CD4-positive, alpha-beta T cell treated with Interferon alpha-2 for 1 hour (primary cell): ENCODE measurements at places on chromosomes 12 and 14.

DNA sequence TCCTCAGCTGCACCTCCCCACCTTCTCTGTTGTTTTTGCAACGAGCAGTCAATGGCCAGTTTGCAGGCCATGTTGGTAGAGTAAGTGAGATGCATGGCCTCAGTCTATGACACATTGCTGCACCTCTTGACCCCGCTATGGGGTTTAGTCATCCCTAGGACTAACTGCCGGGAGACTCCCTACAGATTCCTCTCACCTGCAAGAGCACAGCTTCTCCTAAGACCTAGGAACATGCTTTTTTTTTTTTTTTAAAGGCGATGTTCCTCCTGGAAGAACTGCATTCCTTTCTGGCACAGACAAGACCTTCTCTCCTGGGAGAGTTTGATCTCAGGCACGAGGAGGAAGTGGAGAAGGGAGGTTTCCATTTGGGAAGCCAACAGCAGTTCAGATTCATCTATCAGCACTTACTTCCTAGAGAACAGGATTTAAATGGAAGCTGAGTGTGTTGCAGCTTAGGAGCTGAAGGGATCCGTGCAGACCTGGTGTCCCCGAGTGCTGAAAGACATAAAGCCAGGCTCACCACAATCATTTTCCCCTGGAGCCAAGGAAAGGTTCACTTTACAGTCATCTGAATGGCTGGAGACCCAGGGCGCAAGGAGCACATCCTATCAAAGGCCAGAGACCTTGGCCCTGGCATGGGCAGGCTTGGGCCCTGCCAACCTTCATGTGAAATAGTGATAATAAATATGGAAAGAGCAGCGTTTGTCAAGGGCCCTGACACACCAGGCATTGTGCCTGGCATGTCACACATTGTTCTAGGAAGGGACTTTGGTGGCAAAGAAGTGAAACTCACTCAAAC, 104.1 kb downstream of the LGMN start:
- no peak for DNase-seq

DNA sequence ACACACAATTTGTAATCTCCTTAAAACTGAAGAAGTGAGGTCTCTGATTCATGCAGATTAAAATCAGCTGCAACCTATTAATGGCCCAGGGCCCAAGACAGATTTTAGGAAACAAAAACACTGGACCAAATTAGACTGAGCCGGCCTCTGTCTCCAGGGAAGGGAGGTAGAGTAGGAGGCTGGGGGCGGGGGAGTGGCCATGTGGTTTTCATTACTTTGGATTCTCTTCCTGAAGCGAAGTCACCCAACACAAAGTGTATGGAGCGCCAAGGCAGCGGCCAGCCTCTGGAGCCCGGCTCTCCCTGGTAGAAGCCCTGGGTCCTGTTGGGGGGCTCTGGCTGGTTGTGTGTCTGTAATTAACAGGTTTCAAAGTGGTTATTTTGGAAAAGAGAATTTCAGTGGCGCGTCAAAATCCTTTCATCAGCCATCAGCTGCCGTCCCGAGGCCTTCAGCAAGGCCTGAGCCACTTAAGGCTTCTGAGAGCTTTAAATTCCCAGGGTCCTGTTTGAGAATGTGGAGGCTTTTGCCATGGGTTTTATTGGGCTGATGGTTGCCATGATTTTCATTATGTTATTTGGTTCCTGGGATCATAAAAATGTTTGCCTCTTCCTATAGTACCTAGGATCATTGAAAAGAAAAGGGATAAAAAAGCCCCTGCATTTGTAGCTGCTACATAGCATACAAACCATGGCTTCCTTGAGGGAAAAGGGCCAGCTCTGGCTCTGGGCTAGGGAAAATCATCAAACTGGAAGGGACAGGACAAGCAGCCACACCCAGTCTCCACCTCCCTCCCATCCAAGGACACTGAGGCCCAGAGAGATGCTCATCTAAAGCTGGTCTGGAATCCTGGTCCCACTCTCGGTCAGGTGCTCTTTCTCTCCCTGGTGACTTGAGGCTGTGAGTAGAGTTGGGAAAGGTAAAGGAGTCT, 282.4 kb downstream of the ZFP36L1 start:
- DNase-seq, result no peak

DNA sequence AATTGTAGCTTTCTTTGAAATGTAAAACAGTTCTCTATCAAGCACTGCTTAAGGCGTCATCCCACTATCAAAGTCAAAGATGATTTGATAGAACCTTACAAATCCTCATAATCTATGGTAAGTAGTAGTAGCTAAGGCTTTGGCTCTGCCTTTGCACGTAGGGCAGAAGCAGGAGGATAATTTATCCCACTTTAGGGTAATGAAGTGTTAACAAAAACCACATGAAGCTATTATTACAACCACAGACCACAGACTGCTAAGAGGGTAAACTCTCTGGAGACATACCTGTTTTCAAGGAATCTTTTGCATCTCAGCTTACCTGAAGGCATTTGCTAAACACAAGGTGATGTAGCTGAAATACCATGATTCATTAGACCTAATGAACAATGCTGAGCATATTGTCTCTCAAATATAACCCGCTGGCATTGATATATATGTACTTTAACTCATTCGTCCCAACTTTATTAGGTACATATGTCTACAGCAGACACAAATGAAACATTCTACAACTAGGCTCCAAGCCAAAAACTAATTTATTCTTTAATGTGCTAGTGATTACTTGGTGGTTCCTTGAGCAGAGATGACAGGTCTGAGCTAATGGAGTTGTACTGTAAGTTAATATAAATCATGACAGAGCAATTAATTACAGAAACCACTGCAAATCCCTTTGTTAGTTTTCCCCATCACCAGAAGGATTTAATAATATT, 368.8 kb downstream of the ETNK1 start:
- DNase-seq, result no peak

GRCh38 chr14:63078569-63078968, 33.3 kb upstream of the KCNH5 start:
- no peak for DNase-seq

DNA sequence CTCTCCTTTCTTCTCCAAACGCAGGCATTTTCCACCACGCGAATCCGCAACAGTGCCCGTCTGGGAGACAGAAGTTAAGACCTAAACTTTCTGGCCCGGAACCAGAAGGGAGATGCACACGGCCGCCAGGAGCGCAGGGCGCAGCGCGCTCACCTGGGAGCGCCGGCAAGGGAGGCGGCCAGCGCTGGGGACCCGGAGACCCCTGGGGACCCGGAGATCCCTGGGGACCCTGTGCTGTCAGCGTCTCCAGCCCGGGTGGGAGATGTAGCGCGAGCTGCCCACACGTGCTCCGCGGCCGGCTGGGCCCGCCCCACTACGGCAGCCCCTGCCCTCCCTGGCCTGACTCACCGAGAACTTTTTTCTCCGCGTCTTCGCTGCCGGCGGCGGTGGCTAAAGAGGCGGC, 620 bp downstream of the YBX3 start:
- DNase-seq, result peak; percentile 55

DNA sequence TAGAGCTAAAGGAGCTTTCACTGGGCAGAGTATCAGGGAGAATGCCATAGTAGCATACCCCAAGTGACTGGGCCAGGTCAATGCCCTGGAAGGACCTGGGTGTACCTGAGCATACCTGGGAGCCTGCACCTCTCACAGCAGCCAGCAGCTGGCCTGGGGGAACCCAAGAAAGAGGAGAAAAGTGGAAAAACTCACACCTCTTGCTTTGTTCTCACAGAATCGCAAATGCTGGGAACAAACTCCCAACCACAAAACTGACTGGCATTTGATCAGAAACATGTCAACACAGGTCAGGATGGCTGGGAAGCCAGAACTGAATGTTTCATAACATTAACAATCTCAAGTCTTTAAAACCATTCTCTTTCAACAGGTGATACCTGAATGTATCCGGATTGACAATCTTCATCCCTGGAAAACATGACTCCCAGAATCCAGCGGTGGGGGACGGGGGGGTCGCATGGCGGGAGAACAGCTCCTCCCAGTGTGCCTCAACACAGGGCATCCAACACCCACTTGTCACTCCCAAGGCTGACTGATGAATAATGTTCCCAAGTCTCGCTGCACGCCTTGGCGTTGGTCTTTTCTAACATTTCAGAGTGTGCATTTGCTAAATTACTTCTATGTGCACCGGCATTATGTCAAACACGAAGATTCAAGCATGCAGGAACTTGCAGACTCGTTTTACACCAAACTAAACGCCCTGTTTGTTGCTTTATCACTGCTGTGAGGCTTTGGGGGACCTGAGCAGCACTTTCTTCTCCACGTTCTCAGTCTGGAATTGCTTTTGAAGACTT, 7.9 kb downstream of the FOXN3 start:
- no peak for DNase-seq

DNA sequence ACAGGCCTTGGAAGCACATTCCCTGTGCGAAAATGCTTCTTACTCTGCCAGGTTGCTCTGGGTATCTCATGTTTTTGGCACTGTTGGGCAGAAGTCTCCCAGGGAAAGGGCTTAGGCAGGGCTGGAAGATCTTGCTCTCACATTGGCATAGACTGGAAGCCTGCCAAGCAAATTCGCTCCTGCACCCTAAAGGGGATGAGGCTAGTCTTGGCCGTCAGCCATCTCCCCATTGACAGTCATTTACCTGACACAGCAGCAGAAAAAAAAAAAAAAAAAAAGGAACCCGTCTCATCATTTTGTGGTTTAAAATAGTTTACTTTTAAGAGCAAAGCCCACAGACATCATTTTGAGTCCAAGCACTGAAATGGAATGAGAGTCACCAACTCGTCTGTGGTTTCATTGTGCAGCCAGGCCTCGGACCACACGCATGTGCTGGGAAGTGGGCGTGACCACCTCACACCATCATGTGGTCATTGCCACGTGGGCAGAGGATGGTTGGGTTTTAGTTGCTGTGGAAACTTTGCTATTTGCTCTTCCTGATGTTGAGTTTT, 84.8 kb downstream of the NRXN3 start:
- DNase-seq, result no peak
